Activated gamma-delta T cell treated with Interleukin-2 at 50 U/mL for 16 hours (primary cell): ENCODE measurements at places on chromosomes 5 and 9.

- DNase-seq = no peak
Observed at GRCh38 chr5:83256091-83256780, 178.9 kb downstream of the XRCC4 start.

DNA sequence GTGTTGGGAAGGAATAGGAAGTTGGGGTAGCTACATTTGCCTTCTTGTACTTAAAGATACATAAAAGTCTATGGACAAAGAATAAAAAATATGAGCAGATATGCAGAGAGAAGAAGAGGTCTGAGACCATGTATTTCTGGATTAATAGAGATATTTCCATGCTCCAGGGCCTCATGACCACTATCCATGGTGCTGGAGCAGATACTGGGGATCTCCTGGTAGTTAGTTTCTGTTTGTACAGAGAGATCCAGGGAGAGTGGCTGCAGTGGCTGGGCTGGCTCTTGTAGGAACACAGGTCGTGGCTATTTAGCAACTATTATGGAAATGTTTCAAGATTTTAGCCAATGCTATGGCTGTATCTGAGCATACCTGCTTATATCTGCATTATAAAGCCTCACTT lies 184.2 kb upstream of the TMEM161B start:
- no peak for DNase-seq

DNA sequence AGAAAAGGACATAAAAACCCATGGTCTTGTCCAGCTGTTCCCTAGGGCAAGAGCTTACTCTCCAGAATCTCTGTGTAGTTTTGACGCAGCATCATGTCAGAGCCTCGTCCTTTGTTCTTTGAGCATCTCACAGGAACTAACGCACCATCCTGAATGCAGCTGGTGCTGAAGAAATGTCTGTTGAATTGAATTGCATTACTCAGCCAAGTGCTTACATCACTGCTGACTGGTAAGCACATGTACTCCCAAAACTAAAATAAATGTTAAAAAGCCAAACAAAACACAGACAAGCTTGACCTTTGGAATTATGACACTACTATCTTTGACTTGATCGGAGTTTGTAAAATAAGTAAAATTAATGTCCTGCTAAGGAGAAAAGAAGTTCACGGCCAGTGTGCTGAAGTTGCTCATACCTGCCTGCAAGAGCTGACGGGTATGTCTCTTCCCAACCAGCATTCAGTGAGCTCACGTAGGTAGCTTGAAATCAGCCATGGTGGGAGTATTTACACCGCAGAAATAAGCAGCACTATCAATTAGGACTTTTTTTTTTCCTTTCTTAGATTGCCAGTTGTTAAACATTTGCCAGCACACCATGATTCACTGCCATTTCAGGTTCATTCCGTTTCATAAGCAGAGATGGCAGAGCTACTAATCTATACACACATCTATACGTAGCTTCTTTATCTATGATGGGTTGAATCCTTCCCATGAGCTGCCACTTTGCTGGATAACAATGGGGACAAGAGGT lies 310.6 kb upstream of the MSX2 start:
- DNase-seq = no peak

- no peak for DNase-seq
Observed at GRCh38 chr9:124084087-124084486, 72.5 kb downstream of the LHX2 start.

GRCh38 chr5:8350644-8351339 lies 481.8 kb downstream of the MTRR start:
- no peak for DNase-seq

- no peak for DNase-seq
Observed at GRCh38 chr9:131714161-131714646, 25.7 kb downstream of the RAPGEF1 start.

GRCh38 chr9:21789541-21790037 lies 12.8 kb upstream of the MTAP start:
- DNase-seq = peak; percentile 35

GRCh38 chr5:107184066-107184465 lies 486.7 kb downstream of the EFNA5 start:
- no peak for DNase-seq

- no peak for DNase-seq
Observed at GRCh38 chr9:89710697-89711096, 105.9 kb downstream of the GADD45G start.

- DNase-seq = no peak
Observed at GRCh38 chr5:115257981-115258380, 4.7 kb downstream of the PGGT1B start.

DNA sequence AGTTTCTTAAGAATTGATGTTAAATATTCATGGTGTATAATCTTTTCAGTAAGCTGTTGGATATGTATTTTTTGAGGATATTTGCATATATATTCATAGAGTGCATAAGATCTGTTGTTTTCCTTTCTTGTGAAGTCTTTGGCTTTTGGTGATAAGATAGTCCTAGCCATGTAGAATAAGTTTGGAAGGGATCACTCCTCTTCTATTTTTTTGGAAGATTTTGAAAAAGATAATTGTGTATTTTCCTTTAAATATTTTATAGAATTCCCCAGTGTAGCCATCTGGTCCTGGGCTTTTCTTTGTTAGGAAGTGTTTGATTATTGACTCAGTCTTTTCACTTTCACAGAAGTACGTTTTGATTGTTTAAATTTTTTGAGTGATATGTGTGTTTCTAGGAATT lies 318.8 kb upstream of the CDH10 start:
- no peak for DNase-seq

DNA sequence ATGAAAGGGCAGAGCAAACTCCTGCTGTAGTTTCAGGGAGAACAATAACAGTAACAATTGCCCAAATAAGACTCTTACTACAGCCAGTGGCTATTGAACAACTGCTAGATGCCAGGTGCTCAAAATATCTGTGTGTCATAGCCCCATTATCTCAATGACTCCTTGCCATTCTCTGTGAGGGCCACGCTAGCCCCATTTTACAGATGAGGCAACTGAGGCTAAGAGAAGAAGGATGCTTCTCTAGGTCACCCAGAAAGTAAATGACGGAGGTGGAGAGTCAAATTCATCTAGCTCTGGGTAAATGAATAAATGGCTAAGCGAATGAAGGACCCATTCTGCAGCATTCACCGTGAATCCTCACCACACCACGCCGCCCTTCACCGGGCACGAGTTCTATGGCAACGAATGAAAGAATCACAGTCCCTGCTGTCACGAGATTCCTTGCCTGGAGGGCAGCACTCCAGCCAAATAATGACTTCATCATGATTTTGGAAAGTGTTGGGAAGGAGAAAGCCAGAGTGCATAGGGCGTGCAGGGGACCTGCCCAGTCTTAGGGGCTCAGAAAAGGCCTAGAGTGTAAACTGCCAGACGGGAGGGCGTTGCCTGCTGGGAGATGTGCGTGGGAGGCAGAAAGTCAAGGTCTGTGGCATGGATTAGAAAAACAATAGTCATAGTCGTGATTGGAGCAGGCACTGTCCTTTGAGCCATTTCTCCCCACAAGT lies 147.2 kb downstream of the C9orf50 start:
- no peak for DNase-seq

DNA sequence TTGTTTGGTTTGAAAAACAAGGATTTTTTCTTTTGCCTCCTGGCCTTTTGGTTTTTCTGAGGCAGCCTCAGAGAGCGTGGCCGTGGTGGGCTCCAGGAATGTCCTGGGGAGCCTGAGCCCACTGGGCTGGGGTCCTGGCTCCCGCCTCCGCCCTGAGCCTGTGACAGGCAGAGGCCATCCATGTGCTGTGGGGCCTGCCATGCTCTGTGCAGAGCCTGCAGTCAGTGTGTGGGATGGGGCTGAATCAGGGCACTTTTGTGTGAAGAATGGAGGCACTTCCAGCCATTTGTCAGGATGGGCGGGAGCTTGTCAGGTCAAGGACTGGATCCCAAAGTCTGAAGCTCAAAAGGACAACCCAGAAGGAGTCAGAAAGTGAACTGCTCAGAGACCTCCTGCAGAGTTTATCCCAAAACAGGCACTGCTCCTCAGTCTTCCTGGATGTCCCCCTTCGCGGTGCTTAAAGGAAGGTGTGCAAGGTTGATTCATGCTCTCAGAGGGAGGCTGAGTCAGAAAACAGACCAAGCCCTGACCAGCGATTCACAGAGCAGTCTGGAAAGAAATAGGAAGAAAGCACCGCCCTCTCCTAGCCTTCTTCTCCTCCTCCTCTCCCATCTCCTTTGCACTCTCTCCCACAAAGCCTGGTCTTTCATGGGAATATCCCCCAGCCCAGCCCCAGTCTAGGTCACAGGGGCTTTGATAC lies 53.2 kb downstream of the MVB12B start:
- no peak for DNase-seq

DNA sequence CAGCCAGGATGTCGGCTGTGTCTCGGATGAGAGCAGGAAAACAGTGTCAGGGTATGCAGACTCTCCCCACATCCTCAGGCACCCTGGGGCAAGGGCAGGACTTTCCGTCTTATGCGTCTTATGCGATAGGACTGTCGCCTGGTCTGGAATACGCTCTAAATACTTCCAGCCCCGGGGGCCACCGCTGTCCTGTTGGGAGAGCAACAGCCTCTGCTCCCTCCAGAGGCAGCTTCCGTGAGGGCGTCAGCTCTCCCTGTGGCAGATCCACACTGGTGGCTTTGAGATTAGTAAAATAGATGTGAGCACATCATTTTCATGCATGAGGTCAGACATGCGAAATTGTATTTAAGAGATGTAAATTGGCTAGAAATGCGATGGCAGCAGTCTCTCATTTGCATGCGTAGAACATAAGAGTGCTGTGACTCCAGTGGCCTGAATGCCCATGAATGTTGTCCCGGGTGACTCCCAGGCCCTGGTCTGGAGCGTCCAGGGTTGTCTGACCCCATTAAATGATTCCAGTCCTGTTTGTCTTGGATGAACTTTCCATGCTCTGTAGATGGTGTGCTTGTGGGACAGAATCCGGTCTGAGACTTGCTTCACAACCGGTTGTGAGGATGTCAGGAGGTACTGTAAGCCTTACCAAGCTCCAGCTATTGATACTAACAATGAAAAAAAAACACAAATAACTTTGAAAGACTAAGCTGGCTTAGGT lies 228.2 kb downstream of the SYK start:
- DNase-seq = no peak

DNA sequence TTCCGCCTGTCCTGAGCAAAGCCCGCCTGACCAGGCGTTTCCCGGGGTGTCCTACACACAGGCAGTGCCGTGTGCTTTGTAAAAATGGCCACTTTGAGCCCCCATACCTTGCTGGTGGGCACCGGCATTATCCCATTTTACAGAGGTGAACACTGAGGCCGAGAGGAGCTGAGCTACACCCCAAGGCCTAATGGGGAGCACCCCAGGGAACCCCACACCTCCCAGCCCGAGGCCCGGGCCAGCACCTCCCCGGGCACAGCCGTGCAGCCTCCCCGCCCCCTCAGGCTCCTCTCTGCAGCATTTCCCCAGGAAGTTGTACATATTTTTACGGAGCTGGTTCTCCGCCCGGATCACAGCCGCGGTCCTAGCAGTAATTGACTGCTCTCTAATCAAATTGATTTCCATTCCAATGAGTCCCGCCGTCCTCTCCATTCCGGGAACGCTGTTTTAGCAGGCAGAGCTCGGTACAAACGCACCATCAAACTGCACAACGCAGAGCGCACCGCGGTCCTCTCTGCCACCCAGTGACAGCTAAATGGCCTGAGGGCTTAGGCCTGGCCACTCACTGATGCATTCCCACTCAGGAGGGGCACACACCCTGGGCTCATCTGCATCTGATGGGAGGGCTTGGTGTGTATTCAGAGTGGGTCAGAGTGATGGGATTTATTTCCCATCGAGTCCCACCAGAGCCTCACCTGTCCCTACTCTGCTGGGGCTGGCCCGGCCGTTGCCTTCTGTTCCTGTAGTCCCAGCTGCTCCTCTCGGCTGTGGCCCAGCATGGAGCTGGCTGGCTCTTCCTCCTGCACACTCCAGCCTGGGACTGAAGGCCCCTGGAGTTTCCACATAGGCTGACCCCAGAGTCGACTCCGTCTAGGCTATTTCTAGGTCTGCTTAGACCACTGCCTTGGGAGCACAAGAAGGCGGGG lies 36.2 kb upstream of the UBAC1 start:
- no peak for DNase-seq

DNA sequence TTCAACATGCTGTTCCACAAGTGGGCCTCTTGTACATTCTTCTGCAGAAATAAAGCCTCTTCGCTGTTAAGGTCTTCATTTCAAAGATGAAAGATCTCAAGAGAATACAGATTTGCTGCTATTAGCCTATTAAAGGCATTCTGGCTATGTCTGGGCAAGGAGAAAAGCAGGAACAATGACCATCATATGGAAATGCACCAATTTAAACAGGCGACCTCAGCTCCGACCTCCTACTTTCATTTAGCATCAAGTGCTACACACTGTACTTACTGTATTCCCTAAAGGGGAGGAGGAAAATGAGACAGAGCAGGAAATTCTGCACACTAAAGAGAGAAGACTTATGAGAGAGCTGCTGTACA lies 64.8 kb downstream of the HABP4 start:
- no peak for DNase-seq

DNA sequence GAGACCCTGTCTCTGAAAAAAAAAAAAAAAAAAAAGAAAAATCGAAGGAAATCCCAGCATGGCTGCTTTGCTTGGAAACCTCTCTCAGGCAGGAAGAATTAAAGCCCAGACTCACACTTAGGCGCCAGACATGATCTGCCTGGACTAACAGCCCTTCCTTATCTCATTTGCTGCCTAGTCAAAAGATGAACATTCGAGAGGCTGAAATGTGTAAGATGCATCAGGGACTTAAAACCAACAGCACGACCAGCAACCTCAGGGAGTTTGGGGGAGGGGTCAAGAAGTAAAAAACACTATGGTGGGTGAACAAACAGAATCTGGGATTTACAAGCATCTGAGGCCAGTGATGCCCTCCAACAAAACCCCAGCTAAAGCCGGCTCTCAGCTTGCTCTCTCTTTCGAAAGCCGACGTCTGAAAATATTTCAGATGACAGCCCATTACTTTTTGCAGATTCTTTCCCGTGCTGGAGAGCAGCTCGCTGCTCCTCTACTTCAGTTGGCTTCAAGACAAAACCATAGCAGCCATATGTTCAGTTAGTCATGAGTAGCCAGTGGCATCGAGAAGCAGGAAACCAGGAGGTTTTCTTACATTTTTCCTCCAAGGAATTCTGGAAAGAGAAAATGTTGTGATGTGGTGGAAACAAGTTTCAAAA lies 249.9 kb downstream of the MARCHF11 start:
- DNase-seq = no peak

GRCh38 chr5:38538161-38538560 lies 18.3 kb downstream of the LIFR start:
- no peak for DNase-seq

DNA sequence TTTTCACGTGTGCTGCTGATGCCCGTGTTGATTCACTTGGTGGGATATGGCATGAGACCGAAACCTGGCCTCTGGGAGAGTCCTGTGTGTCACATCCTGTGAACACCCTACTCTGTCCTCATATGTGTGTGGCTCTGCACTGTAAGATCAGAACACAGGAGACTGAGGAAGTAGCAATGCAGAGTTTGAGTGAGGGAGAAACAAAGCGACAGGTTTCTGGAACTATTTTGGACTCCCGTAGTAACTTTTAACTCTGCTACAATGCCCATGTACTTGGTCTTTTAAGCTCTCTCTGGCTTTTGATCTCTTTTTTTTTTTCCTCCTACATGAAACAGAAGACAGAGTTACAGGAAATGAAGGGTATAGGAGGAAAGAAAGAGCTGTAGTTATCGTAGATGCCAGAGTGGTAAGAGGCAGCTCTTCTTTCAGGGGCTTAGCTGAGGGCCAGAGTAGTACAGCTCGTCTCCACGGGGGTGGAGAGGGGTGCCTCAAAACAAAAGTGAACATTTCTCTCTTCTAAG lies 26.6 kb downstream of the GRAMD2B start:
- DNase-seq = peak; percentile 43
